Fibroblast of the aortic adventitia (primary cell): ENCODE measurements at places on chromosomes 11 and 22. TPM values are rescaled to one million over a fixed set of nuclear protein-coding genes. Genes with fewer than 3 reads are reported as not detected.

DNA sequence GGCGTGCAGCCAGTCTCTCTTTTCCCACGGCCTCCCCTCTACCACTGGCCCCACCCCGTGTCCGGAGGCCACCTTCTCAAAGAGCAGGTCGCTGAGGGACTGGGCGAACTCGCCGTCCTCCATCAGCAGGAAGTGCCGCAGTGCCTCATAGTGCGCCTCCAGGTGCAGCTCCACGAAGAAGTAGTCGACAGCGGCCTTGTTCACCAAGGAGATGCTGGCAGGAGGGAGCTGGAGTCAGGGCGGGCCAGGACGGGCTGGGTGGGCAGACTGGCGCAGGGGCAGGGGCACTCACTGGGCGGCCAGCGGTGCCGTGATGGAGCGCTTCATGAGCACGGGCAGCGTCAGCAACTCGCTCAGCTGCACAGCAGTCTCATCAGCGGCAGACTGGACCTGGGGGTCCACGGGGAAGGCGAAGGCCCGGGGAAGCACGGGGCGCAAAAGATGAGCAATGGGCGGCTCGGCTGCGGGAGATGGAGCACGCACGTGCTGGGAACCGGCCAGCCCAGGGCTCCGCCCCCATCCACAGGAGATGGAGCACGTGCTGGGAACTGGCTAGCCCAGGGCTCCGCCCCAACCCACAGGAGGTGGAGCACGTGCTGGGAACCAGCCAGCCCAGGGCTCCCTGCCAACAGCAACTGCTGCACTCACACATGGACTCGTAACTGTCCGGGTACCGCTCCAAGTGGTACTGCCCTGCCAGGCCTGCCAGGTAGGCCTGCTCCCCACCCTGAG, 18.4 kb downstream of the SELENOO start:
- DNase-seq: peak; percentile 61

- peak; percentile 18 for DNase-seq
Observed at GRCh38 chr11:70517988-70518907, 119.9 kb downstream of the CTTN start.

TBX1 gene
- 2.8 TPM in 1 of 2 replicates, not detected in the other for total RNA-seq

PHF21B gene
- not detected in 2 replicates for total RNA-seq

GRCh38 chr22:27312966-27313855, 488.3 kb downstream of the MN1 start:
- no peak for DNase-seq

DNA sequence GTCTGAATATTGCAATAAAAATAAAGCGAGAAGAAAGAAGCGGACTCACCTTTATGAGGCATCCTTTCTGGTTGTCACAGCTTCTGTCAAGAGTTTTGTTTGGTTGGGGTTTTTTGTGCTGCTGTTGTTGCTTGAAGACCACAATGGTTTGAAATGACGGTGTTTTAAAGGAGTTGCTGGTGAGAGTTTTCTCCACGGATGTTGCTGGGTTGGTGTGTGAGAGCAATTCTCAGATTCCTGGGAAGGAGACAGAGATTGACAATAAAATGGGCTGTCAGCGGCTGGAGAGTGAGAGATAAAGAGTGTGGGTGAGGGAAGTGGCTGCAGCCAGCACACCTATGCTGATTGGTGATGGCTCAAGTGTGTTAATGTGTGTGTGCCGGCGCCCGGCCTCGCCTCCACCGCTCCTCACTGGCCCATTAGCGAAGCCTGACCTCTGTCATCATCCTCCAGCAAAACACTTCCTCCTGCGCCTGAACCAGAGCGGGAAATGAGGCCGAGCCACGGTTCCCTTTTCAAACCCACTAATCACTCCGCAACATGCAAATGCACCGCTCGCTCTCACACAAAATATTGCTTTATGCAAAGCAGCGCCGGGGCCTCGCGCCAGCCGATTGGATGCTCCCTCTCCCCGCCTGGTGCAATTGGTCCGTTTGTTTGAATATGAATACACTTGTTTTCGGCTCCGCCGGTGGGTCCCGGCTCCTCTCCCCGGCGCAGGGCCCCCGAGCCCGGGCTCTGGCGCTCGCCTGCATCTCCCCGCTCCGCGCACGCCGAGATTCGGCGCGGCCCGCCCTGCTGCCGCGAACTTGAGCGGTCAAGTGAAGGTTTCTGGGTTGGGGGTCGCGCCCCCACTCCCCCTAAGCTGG, at the start of gene PAX6:
Gene PAX6, minus strand, starts transcription at position 544 of the 869 bp plus-strand sequence. CDS start 4,911 bp downstream, outside the sequence.
- peak; percentile 45 for DNase-seq
